ENCODE measurements at places on chromosomes 5 and 9.

GRCh38 chr9:101445353-101446029 lies 9.9 kb upstream of the ALDOB start:
- no peak for DNase-seq

DNA sequence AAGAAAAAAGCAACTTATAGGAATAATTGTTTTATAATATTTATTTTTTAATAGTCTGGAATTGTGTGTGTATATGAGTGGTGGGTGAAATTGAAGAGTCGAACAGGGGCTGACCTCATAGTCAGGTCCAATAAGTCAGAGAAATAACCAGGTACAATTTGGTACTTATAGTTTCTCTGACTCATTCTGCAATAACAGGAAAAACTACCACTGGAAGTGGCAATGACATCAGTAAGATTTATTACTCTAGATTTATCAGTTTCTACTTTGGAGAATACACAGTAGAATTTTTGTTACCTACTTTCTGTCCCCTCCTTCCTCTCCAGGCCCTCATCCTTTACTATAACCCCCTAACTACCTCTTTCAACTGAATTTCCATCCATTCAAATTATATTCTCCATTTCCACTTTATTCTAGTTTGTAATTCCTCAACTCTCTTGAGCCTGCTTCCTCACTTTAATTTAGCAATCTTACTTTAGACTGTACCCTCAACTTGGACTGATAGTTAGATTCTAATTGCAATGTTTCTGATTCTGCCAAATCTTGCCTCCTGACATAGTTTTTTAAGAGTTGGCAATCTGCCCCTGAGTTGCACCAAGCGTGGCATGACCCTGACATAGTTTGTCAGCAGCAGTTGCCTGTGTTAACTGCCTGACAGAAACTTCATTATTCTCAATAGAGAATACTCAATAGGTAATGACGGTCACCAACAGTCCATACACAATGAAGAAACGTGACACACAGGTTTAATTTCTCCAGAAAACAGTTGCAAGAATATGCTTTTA lies 475.3 kb upstream of the RIOK2 start:
- DNase-seq = no peak

GRCh38 chr9:137055385-137056364 lies 1.8 kb upstream of the ENTPD2 start:
- DNase-seq = no peak

DNA sequence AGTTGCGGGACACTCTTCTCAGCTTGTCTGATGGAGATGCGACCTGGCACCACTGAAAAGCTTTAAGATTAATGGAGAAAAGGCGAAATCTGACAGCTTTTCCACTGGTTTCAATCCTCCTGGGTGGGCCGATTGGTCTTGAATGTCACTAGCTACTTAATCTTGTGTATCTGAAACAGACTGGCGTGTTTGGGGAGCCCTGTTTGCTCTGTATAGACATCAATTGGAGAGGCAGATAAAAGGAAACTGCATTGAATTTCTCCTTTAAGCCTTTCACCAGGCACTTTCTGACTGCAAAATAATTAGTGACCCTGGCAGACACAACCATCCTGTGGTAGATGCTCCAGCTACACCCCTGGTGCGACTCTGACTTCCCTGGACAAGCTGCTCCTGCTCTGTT lies 224.2 kb downstream of the NDUFS4 start:
- no peak for DNase-seq

- DNase-seq = no peak
Observed at GRCh38 chr9:37914154-37914551, 10.2 kb upstream of the SLC25A51 start.

DNA sequence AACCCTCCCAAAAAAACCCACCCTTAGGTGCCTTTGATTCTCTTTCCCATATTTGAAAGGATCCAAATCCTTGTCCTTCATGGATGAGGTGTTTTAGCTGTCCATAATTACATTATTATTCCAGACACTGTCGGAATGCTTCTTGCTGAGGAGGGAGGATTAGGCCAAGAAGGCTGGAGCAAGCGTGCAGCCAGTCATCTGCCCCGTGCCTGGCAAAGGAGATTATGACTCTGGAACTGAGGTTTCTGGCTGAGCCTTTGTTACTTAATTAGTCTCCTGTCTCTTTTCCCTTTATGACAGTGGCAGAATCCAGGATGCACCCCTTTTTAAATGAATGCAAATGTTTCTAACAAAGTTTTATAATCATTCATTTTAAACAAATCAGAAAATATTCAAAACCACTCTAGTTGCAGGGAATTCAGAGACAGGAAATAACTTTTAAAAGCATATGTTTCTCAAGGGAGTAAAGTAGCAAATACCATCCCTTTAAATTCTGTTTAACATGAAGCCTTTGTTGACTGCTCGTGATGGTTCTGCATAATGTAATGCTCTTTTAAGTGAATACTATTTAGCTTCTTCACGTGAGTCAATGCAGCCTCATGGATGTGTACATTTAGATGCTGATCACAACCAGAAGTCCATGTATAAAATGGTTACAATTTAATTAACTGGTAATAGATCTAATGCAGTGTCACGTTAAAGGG lies 69.8 kb downstream of the GALNT10 start:
- no peak for DNase-seq

DNA sequence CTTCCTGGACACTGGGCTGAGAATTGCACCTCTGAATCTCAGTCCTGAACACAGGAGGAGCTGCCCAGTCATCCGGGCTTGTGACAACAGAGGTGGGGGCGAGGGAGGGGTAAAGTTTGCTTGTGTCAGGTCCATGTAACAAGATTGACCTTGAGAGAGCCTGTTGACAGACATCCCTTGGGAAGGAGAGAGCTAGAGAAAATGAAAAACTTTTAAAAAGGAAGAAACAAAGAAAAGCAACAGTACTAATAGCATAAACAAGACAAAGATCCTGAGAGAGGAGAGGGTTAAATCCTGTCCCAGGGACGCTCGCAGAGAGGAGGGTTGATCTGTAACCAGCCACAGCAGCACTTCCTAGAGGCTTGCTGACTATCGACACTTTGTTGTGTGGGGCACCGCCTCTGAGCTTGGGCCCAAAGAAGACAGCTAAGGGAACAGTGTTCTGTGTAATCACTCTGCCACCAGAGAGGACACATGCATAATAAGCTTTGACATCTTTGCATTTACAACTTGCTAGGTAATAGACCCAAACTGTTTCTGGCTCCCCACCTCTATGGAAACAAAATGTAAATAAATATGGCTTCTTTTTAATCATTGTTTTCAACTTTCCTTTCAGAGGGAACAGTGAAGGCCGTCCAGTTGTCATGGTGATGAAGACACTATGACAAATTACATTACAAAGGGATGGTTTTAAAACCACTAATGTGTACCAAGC lies 363.7 kb downstream of the CSNK1G3 start:
- no peak for DNase-seq

DNA sequence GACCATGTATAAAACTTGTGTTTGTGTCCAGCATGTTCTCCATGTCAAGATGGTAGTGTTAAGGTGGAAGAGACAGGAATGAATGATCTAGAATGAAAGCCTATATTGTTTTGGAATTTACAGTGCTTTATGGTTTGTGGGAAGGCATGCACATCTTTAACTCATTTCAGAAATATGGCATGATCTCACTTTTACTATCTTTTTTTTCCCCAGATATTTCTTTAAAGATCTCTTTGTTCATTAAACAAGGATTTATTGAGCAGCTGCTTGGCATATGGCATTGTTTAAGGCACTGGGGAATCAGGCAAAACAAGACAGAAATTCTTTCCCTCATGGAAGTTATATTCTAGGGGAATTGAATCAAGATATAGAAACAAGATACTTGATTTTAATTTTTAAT lies 51.7 kb downstream of the SLC12A2 start:
- DNase-seq = no peak

Data from activated CD8-positive, alpha-beta memory T cell treated with anti-CD3 and anti-CD28 coated beads for 1 hour (primary cell).